ENCODE measurements at places on chromosomes 6 and 20.

DNA sequence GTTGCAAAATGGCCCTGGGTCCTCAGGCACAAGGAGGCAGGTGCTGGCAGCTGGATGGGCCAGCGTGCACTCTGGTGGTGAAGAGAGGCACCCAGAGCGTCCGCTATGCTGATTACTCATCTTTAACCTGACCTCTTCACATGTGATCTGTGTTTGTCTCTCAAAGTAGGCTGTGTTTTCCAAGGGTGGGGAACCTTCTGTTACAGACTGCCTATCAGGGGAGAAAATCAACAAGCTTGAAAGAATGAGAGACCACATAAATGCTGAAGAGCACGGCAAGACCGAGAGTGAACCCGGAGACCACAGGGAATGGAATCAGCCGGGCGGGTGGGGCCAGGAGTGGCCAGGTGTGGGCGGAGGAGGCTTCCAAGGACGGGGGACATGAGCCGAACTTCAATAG, 16.2 kb downstream of the BNIP5 start:
- no peak for DNase-seq

DNA sequence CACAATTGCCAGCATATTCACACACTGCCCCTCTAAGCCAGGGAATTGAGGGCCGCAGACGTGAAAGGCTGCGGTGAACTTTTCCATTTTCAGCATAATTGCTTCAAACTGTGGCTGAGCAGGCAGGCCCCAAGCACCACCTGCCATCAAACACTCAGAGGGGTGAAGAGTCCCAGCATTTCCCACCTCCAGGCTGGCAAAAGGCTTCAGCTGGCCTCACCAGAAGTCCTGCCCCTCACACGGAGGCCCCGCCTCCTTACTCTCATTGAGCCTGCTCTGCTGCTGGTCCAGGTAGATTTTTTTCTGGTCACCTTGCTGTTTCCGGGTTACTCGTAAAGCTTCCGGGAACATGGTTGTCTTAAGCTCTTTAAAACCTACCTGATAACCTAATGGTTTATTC, 52.0 kb upstream of the PRELID3B start:
- no peak for DNase-seq

- no peak for DNase-seq
These were observed 9.6 kb upstream of the BPHL start for GRCh38 chr6:3108746-3109414.

- no peak for DNase-seq
These were observed 125.3 kb downstream of the GRM1 start for GRCh38 chr6:146154197-146154596.

- no peak for DNase-seq
These were observed 36.6 kb downstream of the CITED2 start for GRCh38 chr6:139337830-139338229.

- no peak for DNase-seq
These were observed 126.3 kb upstream of the PCSK2 start for GRCh38 chr20:17100506-17100905.

DNA sequence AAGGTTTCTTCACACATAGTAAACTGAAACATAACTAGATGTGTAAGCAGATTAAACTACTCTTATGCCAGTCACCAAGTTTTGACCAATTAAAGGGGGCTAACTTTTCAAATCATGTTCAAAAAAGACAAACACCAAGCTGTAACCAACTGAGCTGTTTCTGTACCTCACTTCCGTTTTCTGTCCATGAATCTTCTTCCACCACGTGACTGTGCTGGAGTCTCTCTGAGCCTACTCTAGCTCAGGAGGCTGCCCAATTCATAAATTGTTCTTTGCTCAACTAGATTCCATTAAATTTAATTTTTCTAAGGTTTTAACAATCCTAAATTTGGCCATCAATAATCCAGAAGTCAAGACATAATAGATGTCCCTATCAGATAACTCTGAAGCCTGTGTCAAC, 229.4 kb downstream of the FNDC1 start:
- DNase-seq, result no peak

GRCh38 chr6:36360241-36361054, 23.8 kb upstream of the BNIP5 start:
- no peak for DNase-seq

DNA sequence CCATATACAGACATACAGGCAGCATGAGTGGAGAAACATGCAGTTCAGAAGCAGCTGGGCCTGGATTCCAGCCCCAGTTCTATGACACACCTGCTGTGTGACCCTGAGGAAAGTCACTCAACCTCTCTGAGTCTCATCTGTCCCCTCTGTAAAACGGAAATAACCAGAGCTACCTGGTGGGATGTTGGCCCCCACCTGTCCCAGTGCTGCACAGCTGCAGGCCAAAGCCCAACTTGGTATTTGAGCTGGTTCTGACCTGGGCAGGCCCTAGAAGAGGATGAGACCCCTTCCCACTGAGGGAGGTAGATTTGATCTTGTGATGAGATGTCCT, 55.5 kb downstream of the PPP1R16B start:
- no peak for DNase-seq

DNA sequence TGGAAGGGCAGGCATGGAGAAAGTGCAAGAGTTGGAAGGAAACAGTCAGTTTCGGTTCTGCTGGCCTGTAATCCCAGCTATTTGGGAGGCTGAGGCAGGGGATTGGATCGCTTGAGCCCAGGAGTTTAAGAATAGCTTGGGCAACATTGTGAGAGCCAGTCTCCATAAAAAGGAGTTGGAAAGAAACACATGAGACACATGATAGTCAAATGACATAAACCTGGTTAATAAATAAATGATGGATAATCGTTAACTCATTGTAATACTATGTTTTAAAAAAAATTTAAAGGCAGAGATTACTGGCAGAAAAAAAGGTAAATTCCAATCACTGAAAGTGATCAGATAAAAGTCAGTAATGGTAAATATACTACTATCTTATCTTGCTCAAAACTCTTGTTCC, 37.2 kb upstream of the PHACTR1 start:
- no peak for DNase-seq

- DNase-seq, result peak; percentile 2
These were observed 120.5 kb downstream of the MAP3K7 start for GRCh38 chr6:90466154-90466940.

DNA sequence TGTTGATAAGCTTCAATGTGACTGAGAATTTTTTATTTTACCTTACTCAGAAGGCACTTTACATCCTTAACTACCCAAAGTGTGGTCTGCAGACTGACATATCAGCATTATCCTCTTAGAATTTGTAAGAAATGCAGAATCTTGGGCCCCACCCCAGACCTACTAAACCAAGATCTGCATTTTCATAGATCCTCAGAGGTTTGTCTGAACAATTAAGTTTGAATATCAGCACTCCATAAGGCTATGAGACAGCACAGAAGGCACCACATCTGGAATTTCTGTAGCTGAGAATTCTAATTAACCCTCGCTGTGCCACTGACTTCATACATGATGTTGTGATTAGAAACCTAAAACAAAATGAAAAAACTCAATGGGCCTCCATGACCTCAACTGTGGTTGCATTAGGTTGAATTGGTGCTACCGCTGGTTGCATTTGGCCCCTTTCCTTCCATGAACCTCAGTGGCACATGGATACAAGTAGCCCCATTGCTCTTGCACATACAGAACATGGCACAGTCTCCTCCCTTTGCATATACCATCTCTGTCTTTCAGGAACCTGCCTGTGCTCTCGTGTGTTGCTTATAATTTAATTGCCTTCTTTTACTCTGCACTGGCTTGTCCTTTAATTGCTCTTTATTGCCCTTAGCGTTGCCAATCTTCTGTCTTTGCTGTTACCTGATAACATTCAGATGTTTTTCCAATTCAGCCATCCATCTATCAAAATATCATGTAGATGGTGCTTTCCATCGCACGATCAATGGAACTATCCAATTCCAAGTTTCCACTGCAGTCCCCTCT, 13.4 kb downstream of the ENPP1 start:
- no peak for DNase-seq

DNA sequence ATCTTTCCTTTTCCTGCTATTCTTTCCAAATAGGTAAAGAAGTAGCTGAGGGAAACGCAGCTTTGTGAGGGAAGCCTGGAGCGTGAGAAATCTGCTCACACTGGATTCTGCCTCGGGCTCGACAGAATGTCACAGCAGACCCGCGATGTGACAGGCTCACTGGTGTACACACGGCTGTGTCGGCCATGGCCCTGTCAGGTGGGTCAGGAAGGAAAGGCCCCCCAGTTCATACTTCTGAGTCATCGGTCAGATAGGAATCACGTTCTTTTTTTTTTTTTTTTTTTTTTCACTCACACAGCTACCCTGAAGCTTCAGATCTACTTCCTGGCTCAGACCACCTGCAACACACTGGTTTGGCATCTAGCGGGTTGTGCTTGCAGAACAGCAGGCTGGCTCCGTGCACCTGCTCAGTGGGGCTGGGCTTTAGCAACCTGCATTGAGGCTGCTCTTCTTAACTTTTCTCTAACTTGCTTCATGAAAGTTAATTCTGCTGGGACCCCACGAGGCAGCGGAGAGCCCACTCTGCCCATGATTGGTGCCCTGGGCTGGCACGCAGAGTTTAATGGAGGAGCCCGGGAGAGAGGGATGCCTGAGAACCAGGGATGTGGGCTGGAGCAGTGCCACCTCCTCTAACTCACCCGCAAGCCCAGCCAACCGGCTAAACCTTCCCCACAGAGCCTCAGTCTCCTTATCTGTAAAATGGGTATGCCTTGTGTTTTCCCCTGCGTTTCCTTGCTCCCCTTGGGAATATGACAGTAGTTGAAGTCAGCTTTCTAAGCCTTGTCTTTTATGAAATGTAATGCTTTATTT, 61.5 kb upstream of the FNDC1 start:
- no peak for DNase-seq

GRCh38 chr6:47162793-47163192, 120.7 kb upstream of the ADGRF1 start:
- no peak for DNase-seq

DNA sequence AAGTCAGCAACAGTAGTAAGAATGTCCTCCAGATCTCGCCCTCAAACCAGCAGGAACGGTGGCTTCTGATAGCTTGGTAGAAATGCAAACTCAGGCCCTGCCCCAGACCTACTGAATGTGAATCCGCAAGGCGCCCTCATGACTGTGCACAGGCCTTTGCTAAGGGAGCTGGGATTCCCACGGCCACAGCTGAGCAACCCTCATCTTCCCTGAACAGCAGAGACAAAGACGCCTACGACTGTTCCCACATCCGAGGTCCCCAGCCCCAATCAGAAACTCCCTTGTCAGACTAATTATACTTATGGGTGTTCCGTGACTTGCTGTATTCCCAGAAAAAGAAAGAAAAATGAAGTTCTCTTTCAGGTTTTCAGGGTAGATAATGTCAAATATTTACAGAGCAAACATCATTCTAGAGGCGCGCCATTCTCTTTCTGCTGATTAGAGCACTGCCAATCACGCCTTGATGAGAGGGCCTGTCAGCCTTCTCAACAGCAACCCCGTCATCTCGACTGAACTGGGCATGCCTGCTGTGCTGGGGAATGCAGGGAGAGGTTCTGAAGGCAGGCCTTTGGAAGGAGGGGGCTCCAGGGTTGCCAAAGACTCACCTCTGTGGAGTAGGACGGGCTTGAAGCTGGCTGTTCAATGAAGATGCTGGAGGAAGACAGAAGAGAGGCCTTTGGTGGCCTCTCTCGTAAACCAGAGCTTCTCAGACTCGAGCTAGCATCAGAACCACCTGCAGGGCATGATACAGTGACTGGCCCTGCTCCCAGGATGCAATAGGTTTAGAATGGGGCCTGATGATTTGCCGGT, 79.9 kb downstream of the ZNF217 start:
- no peak for DNase-seq

DNA sequence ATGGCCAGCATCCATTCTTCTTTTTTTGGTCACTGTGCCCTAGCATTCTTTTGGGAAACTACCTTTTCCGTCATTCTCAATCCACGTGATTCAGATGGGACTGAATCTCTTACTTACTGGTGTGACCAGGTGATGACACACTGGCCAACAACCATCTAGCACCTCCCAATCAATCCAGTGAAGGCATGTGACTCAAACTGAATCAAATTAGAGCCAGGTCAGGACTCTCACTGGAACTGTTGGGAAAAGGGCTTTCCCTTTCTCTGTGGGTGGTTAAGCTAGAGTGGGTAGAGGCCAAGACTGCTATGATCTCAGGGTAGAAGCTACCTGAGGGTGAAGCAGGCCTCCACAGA, 36.2 kb upstream of the ZMYND8 start:
- DNase-seq, result peak; percentile 83

GRCh38 chr6:142926177-142926493, 18.8 kb downstream of the HIVEP2 start:
- DNase-seq, result no peak

GRCh38 chr20:53227523-53227922, 255.4 kb downstream of the TSHZ2 start:
- no peak for DNase-seq

GRCh38 chr6:43746071-43746470, 23.9 kb upstream of the VEGFA start:
- DNase-seq, result no peak

DNA sequence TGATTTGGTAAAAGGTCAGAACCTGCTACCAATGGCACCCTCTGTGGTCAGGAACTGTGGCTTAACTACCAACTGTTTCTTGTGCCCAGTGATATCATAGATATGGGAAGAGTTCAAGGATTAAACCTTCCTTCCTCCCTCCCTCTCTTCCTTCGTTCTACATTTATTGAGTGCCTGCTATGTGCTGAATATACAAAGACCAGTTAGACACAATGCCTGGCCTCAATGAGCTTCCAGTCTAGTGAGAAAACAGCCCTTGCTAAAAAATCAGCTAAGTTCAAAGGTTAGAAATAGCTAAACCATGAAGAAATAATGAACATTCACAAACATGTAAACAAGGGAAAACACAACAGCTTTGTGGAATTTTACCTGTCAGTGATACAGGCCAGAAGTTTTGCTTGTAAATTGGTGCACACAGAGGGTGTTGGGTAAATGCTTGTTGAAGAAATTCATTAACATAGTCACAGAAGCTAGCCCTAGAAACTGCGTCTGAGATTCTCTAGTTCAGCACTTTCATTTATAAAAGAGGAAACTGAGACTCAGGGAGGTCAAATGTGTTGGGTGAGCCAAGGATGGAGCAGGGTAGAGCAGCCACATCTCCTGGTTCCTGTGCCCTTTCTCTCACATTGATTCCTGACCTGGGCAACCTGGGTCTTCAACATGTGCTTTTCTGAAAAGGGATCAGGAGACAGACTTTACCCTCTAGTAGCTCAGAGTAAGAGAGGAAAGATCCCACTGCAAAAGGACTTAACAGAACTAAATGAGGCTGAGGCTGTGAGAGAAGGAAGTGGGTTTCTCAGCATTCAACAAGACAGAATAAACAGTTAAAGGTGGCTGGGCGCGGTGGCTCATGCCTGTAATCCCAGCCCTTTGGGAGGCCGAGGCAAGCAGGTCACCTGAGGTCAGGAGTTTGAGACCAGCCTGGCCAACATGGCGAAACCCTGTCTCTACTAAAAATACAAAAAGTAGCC, 14.4 kb upstream of the FOXO3 start:
- DNase-seq, result no peak

- DNase-seq, result no peak
These were observed 9.4 kb upstream of the NCOA7 start for GRCh38 chr6:125781314-125781868.

- DNase-seq, result no peak
These were observed 41.3 kb downstream of the SPDEF start for GRCh38 chr6:34514593-34515472.

DNA sequence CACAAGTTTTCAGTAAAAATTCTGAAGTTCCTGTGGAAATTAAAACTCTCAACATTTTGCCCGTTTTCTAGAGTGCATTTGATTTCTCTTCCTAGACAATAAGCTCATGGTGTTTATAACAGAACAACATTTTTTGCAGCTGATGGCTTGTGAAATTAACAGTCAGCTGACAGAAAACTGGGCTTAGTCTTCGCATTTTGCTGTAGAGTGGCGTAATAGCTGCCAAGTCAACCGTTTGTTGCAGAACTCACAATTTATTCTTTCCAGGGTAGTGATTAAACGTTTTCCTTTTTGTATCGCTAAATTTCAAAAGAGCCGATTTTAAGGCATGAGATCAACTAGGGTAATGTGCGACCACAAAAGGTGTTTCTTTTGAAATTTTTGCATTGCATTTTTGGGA, 1.4 kb downstream of the SPO11 start:
- no peak for DNase-seq
